K562 (cell line): ENCODE measurements at places on chromosomes 12 and 14. TPM values are rescaled to one million over a fixed set of nuclear protein-coding genes. Genes with fewer than 3 reads are reported as not detected.

The LBHD2 gene
- not detected in 2 replicates for total RNA-seq

The AMDHD1 gene
- total RNA-seq: not detected in 2 replicates

The GLT1D1 gene
- 0.04 and 0.07 TPM in 2 replicates for total RNA-seq

The MANSC1 gene
- 4.9 and 5.7 TPM in 2 replicates for total RNA-seq

The RAB35 gene
- total RNA-seq: 66.8 and 76.3 TPM in 2 replicates

The SYNDIG1L gene
- total RNA-seq: not detected in 2 replicates

The PTPRR gene
- total RNA-seq: 8.7 and 8.8 TPM in 2 replicates

The MYF5 gene
- total RNA-seq: not detected in 2 replicates

The SCARB1 gene
- total RNA-seq: 148 and 157 TPM in 2 replicates

The ARL1 gene
- 68.5 and 70.6 TPM in 2 replicates for total RNA-seq

The KRT74 gene
- total RNA-seq: not detected in 2 replicates

The SLC24A4 gene
- total RNA-seq: not detected in 2 replicates

The ANO2 gene
- total RNA-seq: not detected in 2 replicates

The COX8C gene
- not detected in 2 replicates for total RNA-seq

The KCNH3 gene
- 0.09 and 0.29 TPM in 2 replicates for total RNA-seq

The MYL6 gene
- 535 and 557 TPM in 2 replicates for total RNA-seq

The EIF2S3B gene
- 0.64 and 1.3 TPM in 2 replicates for total RNA-seq

The TPPP2 gene
- not detected in 2 replicates for total RNA-seq

The MEG3 gene
- 2.7 and 3.8 TPM in 2 replicates for total RNA-seq

The BMP4 gene
- total RNA-seq: not detected in 2 replicates

The KCNC2 gene
- total RNA-seq: not detected in 2 replicates

The PPP4R4 gene
- not detected in 2 replicates for total RNA-seq

The SDR9C7 gene
- not detected in 2 replicates for total RNA-seq

The KRT72 gene
- 0.09 TPM in 1 of 2 replicates, not detected in the other for total RNA-seq
